Calu3 (cell line): ENCODE measurements at places on chromosomes 7 and 10. TPM values are rescaled to one million over a fixed set of nuclear protein-coding genes. Genes with fewer than 3 reads are reported as not detected.

DNA sequence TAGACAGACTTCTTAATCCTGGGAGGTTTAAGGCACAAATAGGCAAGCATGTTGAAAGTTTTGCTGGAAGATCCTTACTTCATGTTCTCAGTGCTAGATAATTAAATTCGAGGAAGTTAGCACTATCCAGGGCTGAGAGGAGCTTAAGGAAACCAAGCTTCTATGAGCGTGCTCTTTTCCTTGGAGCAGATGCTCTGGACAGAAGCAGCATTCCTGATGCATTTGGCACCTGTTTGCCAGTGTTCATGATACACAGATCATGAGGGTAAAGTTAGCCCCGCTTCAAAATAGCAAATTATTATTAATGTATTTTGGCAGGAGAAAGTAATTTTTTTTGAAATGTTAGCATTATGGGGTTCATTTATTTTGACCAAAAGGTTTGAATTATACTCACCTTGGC lies 9.4 kb downstream of the HDAC9 start:
- H3K27ac ChIP-seq = peak overlapping the region; percentile 88
- no peaks in the 10 kb centered on the region for H3K27me3 ChIP-seq
- DNase-seq = no peak
- peaks cover 68% of the 10 kb centered on the region for H3K4me1 ChIP-seq

DNA sequence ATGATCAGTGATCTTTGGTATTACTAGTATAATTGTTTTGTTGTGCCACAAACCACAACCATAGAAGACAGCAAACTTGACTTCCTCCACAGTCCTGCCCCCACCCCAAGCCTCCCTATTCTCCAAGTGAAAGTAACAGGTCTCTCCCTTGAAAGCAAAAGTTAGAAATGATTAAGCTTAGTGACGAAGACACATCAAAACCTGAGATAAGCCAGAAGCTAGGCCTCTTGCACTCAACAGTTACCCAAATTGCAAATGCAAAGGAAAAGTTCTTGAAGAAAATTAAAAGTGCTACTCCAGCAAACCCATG lies 7.5 kb downstream of the SAR1A start:
- peaks cover 40% of the 10 kb centered on the region for H3K36me3 ChIP-seq
- no peak overlapping the region for H3K27ac ChIP-seq
- H3K4me1 ChIP-seq = peaks cover 28% of the 10 kb centered on the region
- no peak overlapping the region for H3K4me3 ChIP-seq
- H3K27me3 ChIP-seq = no peaks in the 10 kb centered on the region

DNA sequence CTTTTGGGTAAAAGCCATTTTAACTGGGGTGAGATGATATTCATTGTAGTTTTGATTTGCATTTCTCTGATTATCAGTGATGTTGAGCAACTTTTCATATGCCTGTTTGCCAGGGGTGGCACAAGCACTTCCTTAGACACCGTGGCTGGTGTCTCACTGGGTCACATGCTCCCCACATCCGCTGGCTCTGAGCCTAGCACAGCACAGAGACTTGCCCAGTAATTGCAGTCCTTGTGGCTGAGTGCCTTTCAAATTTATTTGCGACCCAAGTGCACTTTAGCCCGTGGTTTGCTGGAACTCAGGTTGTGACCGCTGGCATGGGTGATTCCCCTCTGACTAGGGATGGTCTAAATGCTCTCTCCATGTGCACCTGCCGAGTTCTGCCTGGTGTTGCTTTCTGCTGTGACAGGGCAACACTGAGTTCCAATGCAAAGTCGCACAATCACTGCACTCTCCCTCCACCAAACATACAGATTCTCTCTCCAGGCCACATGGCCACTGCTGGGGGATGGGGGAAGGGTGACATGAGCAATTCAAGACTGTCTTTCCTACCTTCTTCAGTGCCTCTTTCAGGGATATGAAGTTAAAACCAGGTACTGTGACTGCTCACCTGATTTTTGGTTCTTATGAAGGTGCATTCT lies 66.5 kb downstream of the ZNF277 start:
- no peak overlapping the region for H3K4me3 ChIP-seq

CRYGN gene
- not detected in 2 replicates for total RNA-seq

DNA sequence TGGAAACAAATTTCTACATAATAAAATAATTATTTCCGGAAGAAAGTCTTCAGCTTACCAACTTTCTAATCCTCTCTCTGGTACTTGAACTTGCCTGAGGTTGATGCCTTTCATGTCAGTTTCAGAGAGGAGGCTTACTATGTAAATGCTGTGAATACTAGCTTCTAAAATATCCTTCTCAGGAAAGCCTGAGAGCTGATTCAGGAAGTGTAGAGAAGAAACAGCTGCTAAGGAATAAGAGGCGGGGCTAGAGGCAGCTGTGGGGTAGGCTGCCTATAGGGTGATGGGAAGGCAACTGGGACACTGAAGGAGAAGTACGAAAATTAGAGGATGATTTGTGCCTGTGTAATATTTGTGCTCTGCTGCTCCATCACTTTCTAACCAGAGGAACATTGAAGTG lies 69.3 kb downstream of the AVL9 start:
- H3K4me3 ChIP-seq = no peak overlapping the region
- no peak overlapping the region for H3K27ac ChIP-seq
- H3K4me1 ChIP-seq = peaks cover 14% of the 10 kb centered on the region
